ENCODE measurements at places on chromosomes 13 and 19.

GRCh38 chr19:12665281-12665573, 1.3 kb downstream of the MAN2B1 start:
- DNase-seq, result no peak

- no peak for DNase-seq
These were observed 152.4 kb downstream of the LMO7 start for GRCh38 chr13:75788481-75788981.

DNA sequence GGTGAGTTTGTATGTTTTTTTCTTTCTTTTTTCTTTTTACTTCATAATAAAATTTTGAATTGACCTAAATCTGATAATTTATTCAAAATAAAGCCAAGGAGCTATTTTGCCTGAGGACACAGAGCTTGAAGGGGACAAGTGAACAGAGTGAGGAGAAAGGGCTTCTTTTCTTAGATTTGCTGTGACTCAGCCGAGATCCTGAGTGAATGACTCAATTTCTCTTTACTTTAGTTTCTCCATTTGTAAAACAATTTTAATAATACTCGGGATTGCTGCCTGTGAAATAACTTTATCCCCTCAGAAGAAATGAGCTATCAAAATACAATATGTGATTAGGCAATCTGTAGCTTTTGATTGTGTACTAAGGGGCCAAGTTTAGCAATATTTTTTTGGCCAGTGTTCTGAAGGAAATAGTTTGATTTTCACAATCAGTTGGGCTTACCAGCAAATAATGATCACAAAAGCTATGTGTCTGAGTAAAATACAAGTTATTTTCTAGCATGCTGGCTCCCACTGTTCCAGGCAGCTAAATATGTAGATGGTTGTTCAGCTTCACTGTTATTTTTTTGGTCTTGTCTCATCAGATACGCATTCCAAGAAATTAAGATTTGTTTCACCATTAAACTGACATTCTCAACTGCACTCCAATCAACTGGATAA, 437.5 kb downstream of the FGF9 start:
- DNase-seq, result no peak

DNA sequence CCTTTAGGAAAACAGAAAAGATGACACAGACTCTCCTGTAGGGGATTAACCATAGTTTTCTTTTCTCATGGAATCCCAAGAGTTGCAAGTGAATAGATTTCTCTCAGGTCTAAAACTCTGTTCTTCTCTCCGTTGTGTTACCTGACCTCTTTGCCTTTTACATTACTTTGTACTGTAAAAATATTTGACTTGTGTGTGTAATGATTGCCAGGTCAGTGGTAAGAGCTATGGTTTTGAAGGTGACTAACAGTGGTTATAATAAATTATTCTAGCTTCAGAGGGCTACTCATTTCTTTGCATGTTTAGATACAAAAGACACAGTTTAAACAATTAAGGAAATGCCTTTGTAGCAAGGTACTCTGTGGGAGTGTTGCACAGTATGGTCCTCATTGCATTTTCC, 23.0 kb upstream of the PSG2 start:
- DNase-seq, result no peak

GRCh38 chr13:101880581-101880980, 428.1 kb downstream of the ITGBL1 start:
- no peak for DNase-seq

- no peak for DNase-seq
These were observed 1362.0 kb downstream of the PCDH9 start for GRCh38 chr13:65868099-65868498.

DNA sequence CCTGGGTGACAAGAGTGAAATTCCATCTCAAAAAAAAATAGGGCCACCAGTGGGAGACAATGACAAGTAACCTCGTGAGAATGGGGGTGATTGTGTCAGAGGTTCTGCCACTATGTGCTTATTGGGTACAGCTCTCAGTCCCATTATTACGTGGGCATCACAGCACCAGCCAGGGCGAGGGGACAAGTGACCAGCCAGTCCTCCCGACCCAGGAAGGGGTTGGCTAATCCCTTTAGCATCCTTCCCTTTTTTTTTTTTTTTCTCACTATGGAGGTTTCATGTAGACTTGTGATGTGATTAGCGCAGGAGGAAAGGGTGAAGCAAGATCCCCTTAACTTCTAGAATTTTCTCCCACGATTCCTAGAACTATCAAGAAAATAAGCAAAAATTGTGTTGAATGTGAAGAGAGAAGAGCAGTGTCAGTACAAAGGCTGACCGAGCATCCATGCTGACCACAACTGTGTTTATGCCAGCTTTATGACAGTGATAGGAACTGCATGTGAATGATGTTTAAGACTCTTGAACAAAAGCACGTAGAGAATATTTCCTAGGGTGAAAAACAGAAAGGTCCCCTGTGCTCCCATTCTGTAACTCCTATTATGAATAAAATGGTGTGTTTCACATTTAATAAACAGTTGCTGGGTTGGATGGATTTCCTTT, 50.0 kb downstream of the ALOX5AP start:
- DNase-seq, result no peak

DNA sequence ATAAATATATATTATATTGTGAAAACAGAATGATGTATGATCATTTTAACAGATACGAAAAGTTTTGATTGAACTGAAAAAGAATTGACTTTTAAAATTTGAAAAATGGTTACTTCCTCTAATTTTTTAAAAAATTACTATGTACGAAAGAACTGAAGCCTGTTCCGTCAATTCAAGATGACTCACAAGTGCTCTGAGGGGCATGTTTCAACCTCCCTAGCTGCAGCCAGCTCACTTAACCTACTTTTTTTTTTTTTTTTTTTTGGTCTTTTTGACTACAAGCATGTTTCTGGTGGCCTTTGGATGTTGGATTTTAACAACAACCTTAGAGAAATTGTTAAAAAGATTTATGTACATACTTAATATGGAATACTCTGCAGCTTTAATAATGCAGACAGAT, 1139.3 kb downstream of the DIAPH3 start:
- DNase-seq, result no peak

GRCh38 chr13:113410472-113411201, 42.7 kb downstream of the ADPRHL1 start:
- DNase-seq, result peak; percentile 77

GRCh38 chr13:99299920-99300341, 7.3 kb downstream of the GPR183 start:
- no peak for DNase-seq

- no peak for DNase-seq
These were observed 8.3 kb downstream of the TRPM4 start for GRCh38 chr19:49165865-49166301.

DNA sequence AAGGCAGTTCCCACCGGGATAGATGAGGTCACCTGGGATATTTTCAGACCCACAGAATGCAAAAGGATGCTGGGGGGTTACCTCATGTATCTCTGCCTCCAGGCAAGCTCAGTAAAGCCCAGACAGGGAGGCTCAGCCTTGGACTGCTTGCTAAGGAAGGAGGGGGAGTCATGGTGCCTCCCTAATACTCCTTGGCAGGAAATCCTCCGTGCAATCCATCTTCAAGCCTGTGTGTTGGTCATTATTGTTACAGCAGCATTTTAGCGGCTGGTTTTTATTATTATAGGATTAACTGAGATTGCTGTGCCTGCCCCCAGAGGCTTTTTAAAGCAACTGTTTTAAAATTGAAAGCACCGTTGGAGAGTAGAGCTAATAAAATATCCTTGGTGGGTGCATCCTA, 188.5 kb upstream of the UBL3 start:
- no peak for DNase-seq

- DNase-seq, result no peak
These were observed 95.1 kb downstream of the ATP8A2 start for GRCh38 chr13:25466880-25467279.

GRCh38 chr13:44756276-44756810, 180.2 kb upstream of the TSC22D1 start:
- DNase-seq, result no peak

Data from right forelimb (tissue), 1 donor.